Right cardiac atrium (tissue), 5 donors: ENCODE measurements at places on chromosomes 12 and 14. TPM values are rescaled to one million over a fixed set of nuclear protein-coding genes. Genes with fewer than 3 reads are reported as not detected.

DNA sequence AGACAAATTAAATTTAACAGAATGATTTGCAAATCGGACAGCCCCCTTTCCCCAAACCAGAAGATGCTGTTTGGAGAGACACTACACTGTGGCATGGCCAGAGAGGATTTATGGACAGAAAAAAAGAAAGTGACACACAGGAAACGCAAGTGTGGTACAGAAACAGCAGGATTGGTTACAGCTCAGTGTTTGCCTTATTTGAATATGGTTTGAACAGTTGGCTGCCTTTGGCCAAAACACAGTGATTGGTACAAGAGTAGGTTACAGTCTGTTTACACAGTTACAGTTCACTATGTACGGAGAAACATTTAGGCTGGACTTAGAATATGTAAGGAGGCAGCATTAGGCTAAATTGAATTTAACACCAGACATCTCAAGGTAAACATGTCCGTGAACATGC, 335.3 kb downstream of the NPAS3 start:
- DNase-seq: no peak

GRCh38 chr12:120247183-120247582, 18.3 kb downstream of the PXN start:
- DNase-seq: no peak

GRCh38 chr12:14417715-14418114, 52.2 kb downstream of the ATF7IP start:
- peak; percentile 56 for DNase-seq

The TSPAN11 gene
- 3.8 TPM for total RNA-seq

- DNase-seq: no peak
Observed at GRCh38 chr12:50425589-50426258, 25.0 kb downstream of the LARP4 start.
